ENCODE measurements at places on chromosomes 3 and 15. TPM values are rescaled to one million over a fixed set of nuclear protein-coding genes. Genes with fewer than 3 reads are reported as not detected.
A peak's percentile ranks its signal among the peaks of the same experiment; 100 is the strongest.

DNAH1 gene
- 4.0 TPM for total RNA-seq

TRH gene
- not detected for total RNA-seq

- no peaks in the 10 kb centered on the region for H3K4me1 ChIP-seq
- DNase-seq, result peak; percentile 77
- no peaks in the 10 kb centered on the region for H3K27me3 ChIP-seq
- H3K4me3 ChIP-seq, result no peak overlapping the region
- no peaks in the 10 kb centered on the region for H3K36me3 ChIP-seq
Measured at GRCh38 chr3:99172736-99173657, 271.5 kb upstream of the DCBLD2 start.

DNA sequence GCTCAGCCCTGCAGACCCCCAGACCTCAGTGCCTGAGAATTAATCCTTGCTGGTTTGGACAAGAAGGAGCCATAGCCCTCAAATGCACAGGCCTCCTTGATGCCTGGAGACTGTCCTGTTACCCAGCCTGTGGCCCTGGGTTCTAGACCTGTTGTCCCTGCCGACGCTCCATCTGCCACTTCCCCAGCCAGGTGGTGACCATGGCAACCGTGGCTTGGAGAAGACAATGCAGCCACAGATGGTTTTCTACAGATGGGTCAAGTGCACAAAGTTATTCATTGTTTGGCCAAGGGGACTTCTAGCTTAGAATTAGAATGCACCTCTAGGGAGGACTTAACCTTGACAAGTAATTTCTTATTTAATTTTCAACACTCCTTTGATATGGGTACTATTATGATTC is 297.1 kb downstream of the UACA start:
- no peaks in the 10 kb centered on the region for H3K4me1 ChIP-seq
- H3K27ac ChIP-seq, result no peak overlapping the region
- no peaks in the 10 kb centered on the region for H3K36me3 ChIP-seq

DNA sequence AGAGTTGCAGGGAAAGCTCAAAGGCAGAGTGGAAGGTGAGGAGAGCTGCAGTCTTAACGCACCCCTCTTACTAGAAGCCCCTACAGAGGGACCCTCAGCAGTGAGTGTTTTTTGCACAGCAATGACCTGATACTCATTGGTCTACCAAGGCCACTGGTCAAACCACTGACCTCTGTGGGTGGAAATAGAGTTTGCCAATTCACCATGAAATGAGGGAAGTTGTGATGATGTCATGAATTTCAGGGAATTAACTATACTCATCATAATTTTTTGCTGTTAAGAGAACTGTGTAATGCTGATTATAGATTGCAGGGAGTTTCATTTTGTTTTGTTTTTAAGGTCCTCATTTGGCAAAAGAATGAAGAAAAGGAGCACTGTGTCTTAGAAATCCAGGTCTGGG is 101.7 kb upstream of the SMAD3 start:
- H3K36me3 ChIP-seq, result no peaks in the 10 kb centered on the region
- no peaks in the 10 kb centered on the region for H3K27me3 ChIP-seq
- no peak overlapping the region for H3K27ac ChIP-seq

DNA sequence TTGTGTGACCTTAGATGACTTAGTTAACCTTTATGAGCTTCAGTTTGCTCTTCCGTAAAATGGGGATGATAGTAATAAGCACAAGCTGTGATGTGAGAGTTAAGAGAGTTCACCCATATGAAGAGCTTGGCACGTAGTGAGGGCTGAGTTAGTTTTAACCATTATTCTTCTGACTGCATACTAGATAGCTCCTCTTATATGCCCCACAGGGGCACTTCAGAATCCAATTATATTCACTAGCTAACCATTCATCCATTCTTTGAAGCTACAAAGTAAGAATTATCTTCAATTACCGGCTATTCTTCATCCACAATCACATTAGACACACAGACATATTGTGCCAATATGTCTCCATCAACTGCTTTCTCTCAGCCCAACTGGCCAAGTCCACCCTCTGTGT is 159.0 kb upstream of the STT3B start:
- no peak for DNase-seq
- H3K27me3 ChIP-seq, result no peaks in the 10 kb centered on the region
- peaks cover 27% of the 10 kb centered on the region for H3K4me1 ChIP-seq
- no peak overlapping the region for H3K4me3 ChIP-seq

GRCh38 chr3:9420850-9421549 is 23.6 kb downstream of the SETD5 start:
- DNase-seq, result no peak
- H3K4me3 ChIP-seq, result no peak overlapping the region
- H3K36me3 ChIP-seq, result no peaks in the 10 kb centered on the region
- no peaks in the 10 kb centered on the region for H3K27me3 ChIP-seq

Data from hepatocyte (in vitro differentiated cells).